SK-N-SH (cell line): ENCODE measurements at places on chromosomes 2 and 18. TPM values are rescaled to one million over a fixed set of nuclear protein-coding genes. Genes with fewer than 3 reads are reported as not detected.
A peak's percentile ranks its signal among the peaks of the same experiment; 100 is the strongest.

Gene KIAA2012
- polyA plus RNA-seq, result 0.07 and 0.11 TPM in 2 replicates

Gene FAM237A
- not detected in 2 replicates for polyA plus RNA-seq

DNA sequence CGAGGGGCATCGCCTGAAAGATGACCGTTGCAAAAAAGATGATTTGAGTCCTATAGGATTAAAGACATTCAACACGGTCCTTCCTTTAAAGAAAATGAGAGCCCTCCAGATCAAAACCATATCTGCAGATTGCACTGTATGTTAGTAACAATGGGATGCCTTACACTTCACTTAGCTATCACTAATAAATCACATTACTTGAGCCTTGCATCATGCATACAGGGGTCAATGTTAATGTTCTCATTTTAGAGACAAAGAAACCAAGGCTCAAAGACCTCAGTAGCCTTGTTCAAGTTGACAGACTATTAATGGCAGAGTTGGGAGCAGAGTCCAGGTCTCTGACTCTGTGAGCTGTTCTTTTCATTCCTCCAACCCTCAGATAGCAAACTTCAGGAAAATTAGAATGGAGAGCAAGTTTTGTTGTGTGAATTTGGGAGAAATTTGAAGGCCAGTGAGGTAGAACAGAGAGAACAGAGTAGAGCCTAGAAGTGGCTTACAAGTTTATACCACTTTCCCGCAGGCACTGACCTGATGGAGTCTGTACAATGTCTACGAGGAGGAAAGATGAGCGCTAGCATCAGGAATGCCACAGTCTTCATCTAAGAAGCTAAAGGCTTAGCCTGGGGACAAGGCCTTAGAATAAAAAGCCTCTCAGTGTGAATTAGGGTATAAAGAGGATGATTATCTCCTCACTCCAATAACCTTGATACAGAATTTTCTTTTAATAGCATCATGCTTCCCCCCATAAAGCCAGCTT lies 48.3 kb downstream of the TRIB2 start:
- no peaks in the 10 kb centered on the region for H3K36me3 ChIP-seq
- H3K4me3 ChIP-seq, result no peak overlapping the region
- H3K27ac ChIP-seq, result peak overlapping the region; percentile 65
- no peaks in the 10 kb centered on the region; the same call in 1 of the 2 replicates for H3K4me1 ChIP-seq
- no peaks in the 10 kb centered on the region for H3K27me3 ChIP-seq
- no peak for DNase-seq

DNA sequence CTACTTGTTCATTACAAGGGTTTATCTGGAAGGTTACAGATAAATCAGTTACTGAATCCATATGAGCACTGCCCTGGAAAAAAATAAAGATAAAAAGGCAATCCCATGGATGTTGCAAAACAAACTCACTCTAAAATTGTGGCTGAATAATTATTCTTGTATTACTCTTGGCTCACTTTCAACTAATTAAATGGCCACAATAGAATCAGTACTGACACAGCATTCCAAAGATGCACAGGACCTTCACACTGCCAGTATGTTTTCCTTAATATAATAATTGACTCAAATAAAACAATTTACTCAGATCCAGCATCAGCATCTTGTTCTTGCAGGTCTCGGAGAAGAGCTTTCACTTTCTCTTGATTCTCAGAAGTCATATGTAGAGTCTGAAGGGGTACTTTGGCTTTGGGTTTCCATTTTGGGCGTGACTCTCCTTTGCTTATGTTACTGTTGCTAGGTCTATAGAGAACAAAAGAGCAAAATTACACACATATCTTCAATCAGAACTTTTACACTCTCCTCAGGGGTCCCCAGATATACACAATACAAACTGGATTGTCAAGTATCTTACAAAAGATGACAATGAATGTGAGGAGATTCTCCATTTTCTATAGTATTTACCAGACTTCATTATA lies 12.6 kb downstream of the DHX57 start:
- no peak overlapping the region for H3K27ac ChIP-seq
- H3K36me3 ChIP-seq, result peaks cover 65% of the 10 kb centered on the region
- no peaks in the 10 kb centered on the region for H3K27me3 ChIP-seq
- H3K4me3 ChIP-seq, result no peak overlapping the region
- H3K4me1 ChIP-seq, result no peaks in the 10 kb centered on the region

Gene TMEM169
- 0.30 and 0.47 TPM in 2 replicates for polyA plus RNA-seq

GRCh38 chr2:62313449-62314227 lies 117.7 kb downstream of the B3GNT2 start:
- no peaks in the 10 kb centered on the region for H3K4me1 ChIP-seq
- no peak overlapping the region for H3K4me3 ChIP-seq

Gene ASPRV1
- 0.20 and 0.23 TPM in 2 replicates for polyA plus RNA-seq

GRCh38 chr18:51621113-51621863 lies 423.8 kb upstream of the MEX3C start:
- DNase-seq, result peak; percentile 53
- H3K4me1 ChIP-seq, result peaks cover 3% of the 10 kb centered on the region; the same call in 1 of the 2 replicates
- no peaks in the 10 kb centered on the region for H3K27me3 ChIP-seq
- H3K27ac ChIP-seq, result no peak overlapping the region

GRCh38 chr2:33891616-33892015 lies 292.5 kb upstream of the FAM98A start:
- H3K4me3 ChIP-seq, result no peak overlapping the region
- H3K27ac ChIP-seq, result no peak overlapping the region
- no peaks in the 10 kb centered on the region for H3K27me3 ChIP-seq

DNA sequence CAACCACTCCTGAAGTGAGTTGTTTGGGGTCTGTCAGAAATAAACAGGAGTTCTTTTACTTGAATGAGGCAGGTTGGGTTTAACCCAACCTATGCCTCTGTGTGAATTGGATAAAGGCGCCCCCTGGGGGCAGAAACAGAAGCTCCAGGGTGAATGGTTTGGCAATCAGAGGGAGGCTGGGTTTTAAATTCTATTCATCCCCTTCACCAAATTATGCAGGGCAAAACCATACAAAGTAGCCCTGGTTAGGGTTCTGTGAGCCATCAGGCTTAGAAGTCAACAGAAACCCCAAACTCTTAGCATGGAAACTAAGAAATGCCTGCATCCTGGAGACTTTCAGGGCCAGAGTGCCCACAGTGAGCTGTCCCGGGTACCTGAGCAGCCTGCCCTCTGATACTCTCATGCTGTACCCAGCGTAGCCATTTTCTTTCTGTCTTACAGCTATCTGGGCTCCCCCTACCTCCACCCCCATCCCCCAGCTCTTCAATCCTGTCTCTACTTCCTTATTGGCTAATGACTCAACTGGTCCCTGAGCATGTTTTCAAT lies 241.5 kb downstream of the ICOS start:
- H3K27me3 ChIP-seq, result no peaks in the 10 kb centered on the region
- H3K4me3 ChIP-seq, result no peak overlapping the region
- DNase-seq, result no peak
- H3K4me1 ChIP-seq, result no peaks in the 10 kb centered on the region
- no peak overlapping the region for H3K27ac ChIP-seq

Gene RASGRP3
- polyA plus RNA-seq, result 72.5 and 152 TPM in 2 replicates

DNA sequence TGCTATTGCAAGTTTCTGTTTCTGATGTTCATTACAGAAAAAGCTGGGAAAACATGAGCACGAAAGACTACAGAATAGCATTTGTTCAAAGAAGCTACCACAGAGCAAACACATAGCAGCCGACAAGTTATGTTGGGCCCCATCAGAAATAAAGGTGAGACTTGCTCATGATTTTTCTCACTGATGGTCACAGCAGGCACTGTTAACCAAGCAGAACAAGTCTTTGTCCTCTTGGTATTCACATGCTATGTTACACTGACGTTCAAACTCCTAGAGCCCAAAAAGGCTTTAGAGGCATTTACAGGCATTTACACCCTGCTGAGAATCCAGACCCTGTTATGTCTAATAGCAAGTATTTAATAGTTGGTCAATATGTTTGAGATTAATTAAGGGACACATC lies 235.0 kb upstream of the HNMT start:
- no peaks in the 10 kb centered on the region for H3K27me3 ChIP-seq
- H3K27ac ChIP-seq, result no peak overlapping the region
- H3K4me3 ChIP-seq, result no peak overlapping the region
- DNase-seq, result no peak
- no peaks in the 10 kb centered on the region for H3K4me1 ChIP-seq

- H3K36me3 ChIP-seq, result no peaks in the 10 kb centered on the region
- no peaks in the 10 kb centered on the region for H3K27me3 ChIP-seq
- no peak overlapping the region for H3K27ac ChIP-seq
- no peak for DNase-seq
Measured at GRCh38 chr2:44397447-44398175, 35.9 kb downstream of the CAMKMT start.

GRCh38 chr2:36753706-36754221 lies 57.3 kb downstream of the VIT start:
- no peak overlapping the region for H3K4me3 ChIP-seq
- H3K4me1 ChIP-seq, result no peaks in the 10 kb centered on the region
- H3K27me3 ChIP-seq, result peaks cover 19% of the 10 kb centered on the region; the same call in 1 of the 2 replicates
- no peak overlapping the region for H3K27ac ChIP-seq
- DNase-seq, result no peak
- no peaks in the 10 kb centered on the region for H3K36me3 ChIP-seq

Gene G6PC2
- polyA plus RNA-seq, result not detected in 2 replicates

GRCh38 chr18:41829647-41830516 lies 125.2 kb upstream of the PIK3C3 start:
- H3K4me1 ChIP-seq, result no peaks in the 10 kb centered on the region
- no peaks in the 10 kb centered on the region for H3K36me3 ChIP-seq
- H3K4me3 ChIP-seq, result no peak overlapping the region
- H3K27me3 ChIP-seq, result no peaks in the 10 kb centered on the region
- H3K27ac ChIP-seq, result no peak overlapping the region

Gene NDUFAF7
- 24.8 and 36.1 TPM in 2 replicates for polyA plus RNA-seq
